Sigmoid colon (tissue), 7 donors: ENCODE measurements at places on chromosomes 11 and 22. TPM values are rescaled to one million over a fixed set of nuclear protein-coding genes. Genes with fewer than 3 reads are reported as not detected.

Gene CABP7
- not detected for total RNA-seq

Gene IGLL1
- total RNA-seq, result not detected

Gene PRPF19
- total RNA-seq, result 40.7 TPM

Gene GAL3ST3
- not detected for total RNA-seq

Gene SAA1
- 68.8 TPM for total RNA-seq

Gene WT1
- total RNA-seq, result 0.81 TPM

Gene GAL
- total RNA-seq, result 11.8 TPM

Gene KRTAP5-9
- total RNA-seq, result not detected

Gene HDHD5
- 34.9 TPM for total RNA-seq
